Left kidney (tissue), 8 donors: ENCODE measurements at places on chromosomes 16 and 17. TPM values are rescaled to one million over a fixed set of nuclear protein-coding genes. Genes with fewer than 3 reads are reported as not detected.

Gene MT1G
- polyA plus RNA-seq = 56.6 TPM

Gene GSDMA
- 2.9 TPM for polyA plus RNA-seq

Gene PPL
- 30.3 TPM for polyA plus RNA-seq

Gene CRHR1
- polyA plus RNA-seq = 0.47 TPM

Gene CISD3
- polyA plus RNA-seq = 9.7 TPM

Gene SBK1
- 16.9 TPM for polyA plus RNA-seq

Gene KATNIP
- polyA plus RNA-seq = 26.5 TPM

Gene KRT28
- polyA plus RNA-seq = not detected

Gene SPATA33
- 15.5 TPM for polyA plus RNA-seq

Gene NPIPB6
- polyA plus RNA-seq = 3.8 TPM

Gene PIMREG
- 43.5 TPM for polyA plus RNA-seq

DNA sequence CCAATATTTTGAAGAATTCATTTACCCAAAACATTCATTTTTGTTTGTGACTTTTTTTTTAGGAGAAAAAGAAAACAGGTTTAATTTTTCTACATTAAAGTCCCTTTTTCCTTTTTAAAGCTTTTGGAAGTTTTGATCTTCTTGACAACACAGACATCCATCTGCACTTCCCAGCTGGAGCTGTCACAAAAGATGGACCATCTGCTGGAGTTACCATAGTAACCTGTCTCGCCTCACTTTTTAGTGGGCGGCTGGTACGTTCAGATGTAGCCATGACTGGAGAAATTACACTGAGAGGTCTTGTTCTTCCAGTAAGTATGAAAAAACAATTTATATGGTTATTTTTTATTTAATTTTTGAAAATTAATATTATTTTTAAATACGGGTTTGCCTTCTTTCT is 37.2 kb downstream of the SIAH1 start:
- no peak for DNase-seq

- no peak for DNase-seq
These were observed 695 bp upstream of the TMEM204 start for GRCh38 chr16:1532771-1533170.

DNA sequence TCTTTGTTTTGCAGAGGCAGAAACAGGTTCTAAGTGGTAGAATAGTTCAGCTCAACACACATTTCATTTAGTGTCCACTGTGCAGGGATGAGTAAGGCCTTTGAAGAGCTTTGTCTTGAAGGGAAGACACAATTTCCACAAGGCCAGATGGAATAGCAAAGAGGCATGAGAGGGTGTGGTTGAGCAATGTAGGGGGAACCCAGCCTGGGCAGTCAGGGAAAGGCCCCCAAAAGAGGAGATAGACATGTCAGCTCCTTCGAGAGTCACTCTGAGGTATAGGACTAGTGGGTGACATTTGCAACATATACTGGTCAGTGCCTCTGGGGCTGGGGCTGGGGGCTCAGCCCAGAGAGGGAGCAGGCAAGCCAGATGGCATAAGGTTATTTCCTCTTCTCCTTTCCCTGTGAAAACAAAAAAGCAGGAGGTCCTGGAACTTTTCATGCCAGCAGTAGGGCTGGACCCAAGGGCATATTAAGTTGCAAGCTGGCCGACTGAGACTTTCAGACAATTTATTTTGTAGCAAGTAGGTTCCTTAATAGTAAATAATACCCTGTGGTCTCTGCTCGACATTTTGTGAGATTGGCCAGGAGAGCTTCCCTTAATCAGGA is 7.1 kb downstream of the ALKBH5 start:
- DNase-seq = peak; percentile 49

GRCh38 chr16:30032083-30032819 is 1.2 kb upstream of the TLCD3B start:
- DNase-seq = peak; percentile 78

- no peak for DNase-seq
These were observed 95.9 kb downstream of the HIC1 start for GRCh38 chr17:2150806-2151205.

DNA sequence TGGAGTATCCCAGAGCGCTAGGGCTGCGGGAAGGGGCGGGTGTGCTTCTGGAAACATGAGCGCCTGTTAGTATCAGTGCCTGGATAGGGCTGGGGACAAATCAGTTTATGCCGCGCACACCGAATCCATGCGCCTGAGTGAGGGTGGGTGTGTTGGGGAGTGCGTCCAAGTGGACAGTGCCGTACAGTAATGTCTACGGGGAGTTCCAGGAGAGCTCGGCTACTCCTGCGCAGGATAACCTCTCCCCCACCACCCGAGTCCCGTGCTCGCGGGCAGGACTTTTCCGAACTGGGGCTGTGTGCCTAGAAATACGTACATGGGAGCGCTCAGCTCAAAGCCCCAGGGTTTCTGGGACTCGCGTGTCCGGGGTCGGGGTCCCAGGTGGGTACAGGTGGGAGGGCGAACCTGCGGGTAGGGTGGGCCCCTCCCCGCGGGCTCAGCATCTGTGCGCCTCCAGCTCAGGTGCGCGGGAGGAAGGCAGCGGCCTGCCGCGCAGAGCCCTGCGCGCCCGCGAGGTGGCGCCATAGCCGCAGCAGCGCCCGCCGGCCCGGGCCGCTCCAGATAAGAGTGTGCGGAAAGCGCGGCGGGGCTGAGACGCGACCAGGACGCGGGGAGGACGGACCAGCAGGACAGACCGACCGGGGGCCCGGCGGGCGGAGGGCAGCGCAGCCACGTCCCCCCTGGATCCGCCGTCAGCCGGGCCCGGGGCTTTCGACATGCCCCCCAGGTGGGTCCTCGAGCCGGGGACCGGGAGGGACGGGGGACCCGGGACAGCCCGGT is at the start of gene HIC1:
TSS of gene HIC1 (plus strand) at position 592 of the 780 bp plus-strand sequence. CDS start 1,588 bp downstream, outside the sequence.
- DNase-seq = no peak

DNA sequence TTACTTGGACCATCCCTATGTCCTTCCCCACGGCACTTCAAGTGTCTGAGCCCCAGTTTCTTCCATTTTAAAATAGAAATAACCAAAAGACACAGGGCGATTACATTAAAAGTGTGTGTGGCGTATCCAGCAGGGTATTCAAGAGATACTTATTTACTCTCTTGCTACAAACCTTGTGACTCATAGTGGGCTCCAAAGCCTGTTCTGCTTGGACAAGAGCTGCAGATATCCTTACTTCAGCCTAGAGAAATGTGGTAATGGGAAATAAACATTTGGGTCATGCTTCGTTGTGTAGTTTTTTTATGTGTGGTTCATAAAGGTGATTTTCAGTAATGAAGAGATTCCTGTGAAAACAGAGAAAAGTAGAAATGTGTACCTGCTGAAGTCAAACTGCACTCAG is 288.9 kb upstream of the CDH11 start:
- DNase-seq = no peak

- DNase-seq = no peak
These were observed 252.3 kb upstream of the EEF2KMT start for GRCh38 chr16:5349670-5350517.

DNA sequence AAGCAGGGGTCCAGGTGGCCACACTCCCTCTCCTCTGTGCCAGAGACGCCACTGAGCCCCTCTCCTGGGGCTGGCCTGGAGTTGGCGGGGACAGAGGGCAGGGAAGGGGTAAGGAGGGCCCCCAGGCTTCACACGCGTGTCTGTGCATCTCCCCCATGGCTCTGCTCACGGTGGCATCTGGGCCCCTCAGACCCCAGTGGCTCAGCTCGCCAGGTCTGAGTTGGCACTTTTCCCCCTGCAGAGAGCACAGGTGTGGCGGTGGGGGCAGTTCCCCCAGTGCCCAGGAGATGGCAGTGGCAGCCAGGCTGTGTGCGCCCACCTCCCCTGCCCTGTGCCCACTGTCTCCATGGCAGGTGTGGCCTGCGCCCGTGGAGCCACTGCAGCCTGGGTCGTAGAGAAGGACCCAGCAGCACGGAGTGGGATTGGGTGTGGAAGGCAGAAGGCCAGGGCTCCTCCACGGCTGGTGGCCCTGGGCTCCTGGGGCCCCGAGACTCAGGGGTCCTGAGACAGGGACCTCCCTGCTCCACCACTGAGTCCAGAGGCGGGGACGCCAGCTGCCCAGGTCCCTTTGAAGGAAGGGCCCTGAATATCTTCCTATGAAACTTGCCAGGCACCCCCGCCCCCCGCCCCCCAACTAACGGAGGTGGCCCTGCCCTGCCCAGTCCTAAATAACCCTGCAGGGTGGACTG is 4.3 kb upstream of the APRT start:
- DNase-seq = no peak

GRCh38 chr16:12753203-12754023 is 50.3 kb downstream of the CPPED1 start:
- DNase-seq = no peak

DNA sequence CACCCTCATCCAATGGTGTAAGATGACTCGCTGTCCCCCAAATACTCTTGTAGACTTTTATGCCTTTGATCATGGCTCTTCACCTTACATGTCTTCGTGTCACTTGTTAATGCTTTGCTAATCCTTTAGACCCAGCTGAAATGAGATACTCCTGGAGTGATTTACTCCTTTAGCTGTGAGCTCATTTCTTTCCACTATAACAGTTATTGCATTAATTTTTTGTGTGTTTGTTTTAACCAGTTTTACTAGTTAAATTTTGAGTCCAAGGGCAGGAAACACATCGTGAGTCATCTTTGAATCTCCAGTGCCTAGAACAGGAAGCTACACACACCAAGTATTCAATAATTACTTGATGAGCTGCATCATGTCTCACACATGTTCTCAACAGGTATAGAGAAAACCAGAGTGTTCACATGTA is 6.5 kb upstream of the CTCF start:
- DNase-seq = no peak

GRCh38 chr16:89315791-89316581 is 98.5 kb downstream of the ZNF778 start:
- no peak for DNase-seq
